Stimulated activated CD4-positive, alpha-beta T cell treated with anti-CD3 and anti-CD28 coated beads, Interleukin-15, amount 100 ng/mL, for 1 hour (primary cell): ENCODE measurements at places on chromosomes 2 and 18.

- DNase-seq = no peak
Measured at GRCh38 chr18:25056429-25056828, 295.5 kb downstream of the ZNF521 start.

GRCh38 chr2:196238836-196239380 is 67.5 kb upstream of the STK17B start:
- no peak for DNase-seq

DNA sequence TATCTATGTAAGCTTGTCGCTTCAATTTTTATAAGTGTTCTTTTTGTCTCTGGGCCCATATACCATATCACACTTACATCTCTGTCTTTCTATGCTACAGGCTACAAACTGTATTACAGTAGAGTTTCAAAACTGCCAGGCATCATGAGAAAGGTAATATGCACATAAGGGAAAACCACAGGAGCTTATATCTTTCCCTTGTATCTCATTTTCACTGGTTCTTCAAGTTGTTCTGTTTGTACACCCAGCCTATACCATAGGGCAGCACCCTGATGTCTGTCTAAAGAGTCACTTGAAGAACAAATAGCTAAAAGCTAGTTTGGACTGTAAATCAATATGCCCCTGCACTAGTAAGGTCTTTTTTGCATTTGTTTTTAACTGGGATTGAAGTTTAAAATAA is 366.7 kb downstream of the FIGN start:
- DNase-seq = no peak

GRCh38 chr2:11871421-11871820 is 125.0 kb downstream of the LPIN1 start:
- DNase-seq = no peak

- no peak for DNase-seq
Measured at GRCh38 chr2:20169796-20170703, 54.9 kb downstream of the SDC1 start.

- DNase-seq = no peak
Measured at GRCh38 chr2:240670950-240671349, 11.7 kb downstream of the AQP12B start.

GRCh38 chr2:12718711-12719399 is 2.1 kb downstream of the TRIB2 start:
- DNase-seq = no peak

DNA sequence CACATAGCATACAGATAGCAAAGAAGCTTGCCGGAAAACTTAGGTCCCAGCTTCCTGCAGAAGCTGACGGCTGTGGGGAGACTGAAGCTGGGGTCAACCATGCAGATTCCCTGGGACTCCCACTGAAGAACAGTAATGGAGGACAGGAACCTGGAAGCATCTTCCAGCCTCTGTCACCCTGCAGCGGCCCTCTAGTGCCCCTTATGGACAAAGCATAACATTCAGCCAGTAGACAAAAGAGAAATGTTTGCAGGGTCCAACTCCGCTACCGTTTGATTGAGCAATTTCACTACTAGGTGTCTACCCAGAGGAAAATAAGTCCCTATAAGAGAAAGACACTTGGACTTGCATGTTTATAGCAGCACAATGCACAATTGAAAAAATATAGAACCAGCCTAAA is 460.6 kb downstream of the CNTNAP5 start:
- no peak for DNase-seq

DNA sequence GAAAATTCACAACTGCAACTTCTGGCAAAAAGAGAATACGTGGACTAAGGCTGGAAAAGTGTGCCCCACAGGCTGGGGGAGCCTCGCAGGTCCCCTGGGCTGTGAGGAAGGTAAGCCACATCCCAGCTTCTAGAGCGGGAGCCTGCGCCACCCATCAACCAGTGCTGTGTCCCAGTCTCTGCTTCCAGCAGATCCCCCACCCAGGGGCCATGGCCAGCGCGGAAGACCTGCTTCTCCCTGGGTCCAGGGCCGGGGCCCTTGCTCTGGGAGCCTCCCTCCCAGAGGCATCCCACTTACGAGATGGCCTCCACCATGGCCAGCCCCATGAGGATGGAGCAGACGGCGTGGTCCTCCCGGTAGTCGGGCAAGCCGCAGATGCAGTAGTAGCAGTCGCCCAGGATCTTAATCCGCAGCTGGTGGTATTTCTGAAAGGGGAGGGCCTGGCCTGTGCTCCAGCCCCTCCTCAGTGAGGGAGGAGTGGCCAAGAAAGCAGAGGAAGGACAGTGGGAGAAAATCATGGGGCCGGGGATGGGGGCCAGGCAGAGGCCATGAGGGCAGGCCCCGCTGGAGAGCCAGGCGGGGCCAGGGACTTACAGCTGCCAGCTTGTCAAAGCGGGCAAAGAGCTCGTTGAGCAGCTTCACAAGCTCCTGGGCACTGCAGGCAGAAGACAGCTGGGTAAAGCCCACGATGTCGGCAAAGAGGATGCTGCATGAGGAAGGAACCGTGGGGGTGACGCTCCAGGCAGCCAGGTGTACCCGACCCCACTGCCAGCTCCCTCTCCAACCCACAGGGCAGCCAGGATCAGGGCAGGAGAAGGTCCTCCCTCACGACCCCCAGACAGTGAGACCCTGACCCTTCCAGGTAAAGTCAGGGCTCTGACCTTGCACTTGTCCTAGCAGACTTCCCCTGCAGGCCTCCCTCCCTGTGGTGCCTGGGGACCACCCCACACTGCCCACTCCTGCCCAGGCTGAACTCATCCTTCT is 48.0 kb downstream of the CENPO start:
- no peak for DNase-seq

- no peak for DNase-seq
Measured at GRCh38 chr2:114185501-114185900, 256.9 kb upstream of the DPP10 start.

GRCh38 chr2:189370719-189371118 is 70.6 kb upstream of the WDR75 start:
- DNase-seq = no peak

- DNase-seq = no peak
Measured at GRCh38 chr18:57004366-57005121, 142.3 kb upstream of the BOD1L2 start.
